ENCODE measurements at places on chromosomes 16 and 17.

- DNase-seq = no peak
Observed at GRCh38 chr16:88373927-88374492, 8.7 kb upstream of the ZNF469 start.

- no peak for DNase-seq
Observed at GRCh38 chr16:72012607-72013006, 4.1 kb downstream of the DHODH start.

DNA sequence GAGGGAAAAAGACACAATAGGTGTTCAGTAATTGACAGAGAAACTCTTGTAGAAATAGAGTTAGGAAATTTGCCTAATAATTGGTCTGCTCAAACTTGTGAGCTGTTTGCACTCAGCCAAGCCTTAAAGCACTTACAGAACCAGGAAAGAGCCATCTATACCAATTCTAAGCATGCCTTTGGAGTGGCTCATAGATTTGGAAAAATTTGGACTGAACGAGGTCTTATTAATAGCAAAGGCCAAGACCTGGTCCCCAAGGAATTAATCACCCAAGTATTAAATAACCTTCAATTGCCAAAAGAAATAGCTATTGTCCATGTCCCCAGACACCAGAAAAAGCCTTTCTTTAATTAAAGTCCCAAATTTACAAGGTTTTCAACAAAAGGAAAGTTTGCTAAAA, 90.3 kb downstream of the EMP2 start:
- no peak for DNase-seq

GRCh38 chr16:72677662-72678447, 370.1 kb downstream of the ZFHX3 start:
- DNase-seq = no peak

- DNase-seq = no peak
Observed at GRCh38 chr17:58376472-58377000, 24.5 kb upstream of the SUPT4H1 start.

DNA sequence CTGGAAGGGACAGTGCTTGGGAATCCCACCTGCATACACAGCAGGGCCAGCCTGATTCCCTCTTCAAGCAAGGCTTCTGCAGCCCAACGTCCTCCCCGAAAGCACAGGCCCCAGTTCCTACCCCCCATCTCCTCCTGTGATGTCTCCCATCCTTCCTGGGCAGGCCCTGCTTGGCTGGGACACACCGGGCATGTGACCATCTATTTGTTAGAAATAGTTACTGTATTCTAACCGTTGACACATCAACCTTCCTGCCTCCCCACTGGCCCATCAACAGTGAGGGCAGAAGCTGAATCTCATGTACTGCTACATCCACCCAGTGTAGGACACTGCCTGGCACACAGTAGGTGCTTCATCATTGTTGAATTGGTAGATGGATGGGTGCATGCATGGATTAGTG, 10.7 kb downstream of the PRR29 start:
- no peak for DNase-seq

- no peak for DNase-seq
Observed at GRCh38 chr16:10881479-10882030, 4.6 kb downstream of the CIITA start.

Measured in stimulated activated CD4-positive, alpha-beta T cell treated with anti-CD3 and anti-CD28 coated beads, TNF-alpha, amount 100 ng/mL, for 1 hour (primary cell).